Stimulated activated CD8-positive, alpha-beta memory T cell treated with anti-CD3 and anti-CD28 coated beads, Interleukin-4, amount 100 ng/mL, for 1 hour (primary cell): ENCODE measurements at places on chromosomes 1 and 21.

- DNase-seq = no peak
These were observed 55.5 kb upstream of the GALNT2 start for GRCh38 chr1:230011333-230012092.

GRCh38 chr1:33791251-33791650 lies 72.6 kb upstream of the HMGB4 start:
- no peak for DNase-seq

- no peak for DNase-seq
These were observed 112.3 kb upstream of the ZRANB2 start for GRCh38 chr1:71193153-71193552.

GRCh38 chr1:23867542-23867894 lies 572 bp downstream of the FUCA1 start:
- DNase-seq = no peak

DNA sequence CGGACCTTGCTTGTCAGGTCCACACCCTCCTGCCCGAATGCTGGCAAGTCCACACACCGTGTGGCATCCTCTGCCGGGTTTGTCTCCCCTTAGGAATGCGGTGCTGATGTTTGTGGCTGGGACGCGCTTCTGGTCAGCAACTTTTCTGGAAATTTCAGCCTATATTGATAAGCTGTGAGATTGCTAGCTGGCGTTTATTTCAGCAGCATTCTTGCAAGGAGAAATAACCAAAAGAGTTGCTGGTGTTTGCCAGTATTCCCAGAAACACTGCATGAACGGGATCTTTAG lies 601 bp downstream of the CEPT1 start:
- no peak for DNase-seq

GRCh38 chr1:172351754-172352161 lies 68.7 kb upstream of the C1orf105 start:
- DNase-seq = no peak

- no peak for DNase-seq
These were observed 42.9 kb downstream of the ADAMTS5 start for GRCh38 chr21:26923986-26924385.

DNA sequence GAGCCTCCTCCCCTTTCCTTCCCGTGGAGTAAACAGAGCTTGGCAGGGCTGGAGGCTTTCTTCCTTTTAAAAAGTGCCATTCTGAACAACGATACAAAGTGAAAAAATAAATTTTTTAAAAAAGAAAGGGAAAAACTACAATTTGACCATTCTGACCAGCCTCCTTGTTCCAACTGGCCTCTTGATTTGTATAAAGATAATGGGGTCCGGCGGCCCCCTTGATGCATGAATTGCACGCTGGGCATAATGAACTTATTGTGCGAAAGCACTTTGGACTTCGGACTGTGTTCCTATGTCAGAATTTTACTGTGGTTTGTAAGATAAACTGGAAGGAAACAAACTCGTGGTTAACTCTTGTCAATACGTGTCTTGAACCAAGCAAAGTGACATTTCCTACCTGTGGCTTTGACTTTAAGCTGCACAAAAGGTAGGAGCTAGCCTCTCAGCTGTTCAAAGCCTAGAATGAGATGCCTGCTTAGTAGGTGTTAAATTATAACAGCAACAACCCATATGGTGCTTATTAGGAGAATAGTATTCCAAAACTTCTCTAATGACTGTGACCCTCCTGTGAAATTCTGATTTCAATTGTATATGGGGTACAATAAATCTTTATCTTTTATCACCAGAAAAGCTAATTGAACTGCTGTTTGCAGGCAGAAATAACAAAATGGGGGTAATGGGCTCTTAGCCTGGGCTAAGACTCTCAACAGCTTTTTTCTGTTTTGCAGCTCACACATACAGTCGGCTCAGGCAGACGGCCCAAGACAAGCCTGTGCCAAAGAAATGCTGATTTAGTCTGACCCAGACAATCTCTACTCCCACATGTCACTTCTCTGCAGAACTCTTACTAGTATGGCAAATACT lies 9.3 kb downstream of the IRF2BP2 start:
- no peak for DNase-seq

GRCh38 chr1:46224966-46225365 lies 21.8 kb downstream of the LURAP1 start:
- no peak for DNase-seq

GRCh38 chr1:235342039-235342438 lies 13.7 kb downstream of the GGPS1 start:
- no peak for DNase-seq

- no peak for DNase-seq
These were observed 13.6 kb downstream of the ADIPOR1 start for GRCh38 chr1:202944438-202944921.

DNA sequence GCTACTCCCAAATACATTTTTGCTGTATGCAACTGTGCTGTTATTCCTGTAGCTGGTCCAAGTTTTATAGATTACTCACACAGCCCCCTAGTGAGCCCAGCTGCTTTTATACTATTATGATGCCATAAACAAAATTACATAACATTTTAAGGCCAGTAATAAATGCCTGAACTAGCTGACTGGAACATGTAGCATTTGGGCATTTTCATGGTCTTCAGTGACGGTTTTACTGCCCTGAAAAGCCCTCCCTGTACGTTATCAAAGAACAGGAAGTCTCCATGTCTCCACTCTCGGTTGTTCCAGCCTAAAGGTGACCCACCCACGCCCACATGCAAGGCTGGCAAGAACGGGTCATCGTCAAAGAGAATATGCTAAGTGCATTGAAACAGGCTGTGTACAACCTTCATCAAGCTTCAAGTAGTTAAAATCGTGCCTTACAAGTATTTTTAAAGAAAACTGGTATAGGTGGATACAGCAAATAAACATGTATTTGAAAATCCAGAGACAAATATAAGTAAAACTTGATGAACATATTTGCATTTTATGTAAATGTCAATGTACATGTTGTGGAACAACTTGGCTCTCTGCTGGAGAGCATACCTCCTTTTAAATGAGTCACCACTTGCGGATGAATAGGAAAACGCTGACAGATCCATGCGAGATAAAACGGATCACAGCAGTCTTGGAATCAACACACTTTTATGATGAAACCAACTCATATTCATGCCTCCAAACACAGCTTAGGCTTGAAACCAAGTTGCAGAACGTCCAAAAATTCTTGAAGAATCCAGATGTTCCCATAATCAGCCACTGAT lies 520.5 kb downstream of the SMYD3 start:
- no peak for DNase-seq

DNA sequence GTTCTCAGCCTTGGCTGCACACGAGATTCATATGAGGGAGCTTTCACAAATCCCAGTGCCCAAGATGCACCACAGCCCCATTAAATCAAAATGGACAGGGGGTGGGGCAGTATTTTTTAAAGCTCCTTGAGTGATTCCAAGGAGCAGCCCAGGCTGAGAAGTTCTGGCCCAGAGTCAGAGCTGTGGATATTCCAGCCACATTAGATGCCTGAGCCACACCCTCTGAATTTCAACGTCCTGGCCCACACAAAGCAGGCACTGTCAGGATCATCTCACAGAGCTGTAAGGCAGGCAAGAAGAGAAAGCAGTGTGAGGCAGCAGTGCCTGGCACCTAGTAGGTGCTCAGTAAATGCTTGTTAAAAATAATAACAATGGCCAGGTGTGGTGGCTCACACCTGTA lies 37.4 kb downstream of the PAX7 start:
- no peak for DNase-seq

GRCh38 chr1:39270368-39270767 lies 65.9 kb downstream of the MACF1 start:
- DNase-seq = no peak
